ENCODE measurements at places on chromosomes 7 and 10.

DNA sequence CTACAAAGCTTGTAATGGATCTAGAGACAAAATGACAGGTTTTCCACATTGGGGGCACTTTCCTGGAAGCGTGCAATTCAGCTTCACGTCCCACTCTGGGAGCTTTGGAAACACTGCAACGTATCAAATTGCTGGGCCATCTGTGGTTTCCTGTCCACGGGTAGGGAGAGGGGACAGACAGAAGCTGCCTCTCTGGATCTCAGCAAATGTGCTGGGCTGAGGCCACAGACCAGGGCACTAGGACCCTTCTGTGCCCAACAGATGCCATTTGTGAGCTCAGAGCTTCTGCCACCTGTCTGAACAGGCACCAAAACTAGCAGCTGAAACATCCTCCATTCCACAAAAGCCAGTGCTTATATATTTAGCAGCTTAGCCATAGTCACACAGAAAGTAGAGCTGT, 40.9 kb upstream of the FRMD4A start:
- no peak for DNase-seq

GRCh38 chr7:96612034-96612433, 97.6 kb downstream of the SEM1 start:
- DNase-seq, result no peak

DNA sequence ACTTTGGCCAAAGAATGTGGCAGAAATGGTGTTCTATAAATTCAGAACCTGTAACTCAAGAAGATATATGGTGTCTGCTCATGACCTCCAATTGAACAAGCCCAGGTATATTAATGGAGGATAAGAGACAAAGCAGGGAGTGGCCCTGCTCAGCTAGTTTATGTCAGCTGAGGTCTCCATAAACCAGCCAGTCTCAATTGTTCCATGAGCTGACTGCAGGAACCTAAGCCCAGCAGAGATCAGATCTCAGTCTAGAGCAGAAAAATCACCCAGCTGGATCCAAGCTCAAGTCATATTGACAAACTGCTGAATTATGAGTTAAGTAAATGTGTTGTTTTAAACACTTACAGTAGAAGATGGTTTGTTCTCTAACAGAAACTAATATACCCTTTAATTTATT, 105.5 kb upstream of the SGCE start:
- no peak for DNase-seq

- DNase-seq, result no peak
These were observed 246.7 kb upstream of the TPK1 start for GRCh38 chr7:145082366-145083161.

DNA sequence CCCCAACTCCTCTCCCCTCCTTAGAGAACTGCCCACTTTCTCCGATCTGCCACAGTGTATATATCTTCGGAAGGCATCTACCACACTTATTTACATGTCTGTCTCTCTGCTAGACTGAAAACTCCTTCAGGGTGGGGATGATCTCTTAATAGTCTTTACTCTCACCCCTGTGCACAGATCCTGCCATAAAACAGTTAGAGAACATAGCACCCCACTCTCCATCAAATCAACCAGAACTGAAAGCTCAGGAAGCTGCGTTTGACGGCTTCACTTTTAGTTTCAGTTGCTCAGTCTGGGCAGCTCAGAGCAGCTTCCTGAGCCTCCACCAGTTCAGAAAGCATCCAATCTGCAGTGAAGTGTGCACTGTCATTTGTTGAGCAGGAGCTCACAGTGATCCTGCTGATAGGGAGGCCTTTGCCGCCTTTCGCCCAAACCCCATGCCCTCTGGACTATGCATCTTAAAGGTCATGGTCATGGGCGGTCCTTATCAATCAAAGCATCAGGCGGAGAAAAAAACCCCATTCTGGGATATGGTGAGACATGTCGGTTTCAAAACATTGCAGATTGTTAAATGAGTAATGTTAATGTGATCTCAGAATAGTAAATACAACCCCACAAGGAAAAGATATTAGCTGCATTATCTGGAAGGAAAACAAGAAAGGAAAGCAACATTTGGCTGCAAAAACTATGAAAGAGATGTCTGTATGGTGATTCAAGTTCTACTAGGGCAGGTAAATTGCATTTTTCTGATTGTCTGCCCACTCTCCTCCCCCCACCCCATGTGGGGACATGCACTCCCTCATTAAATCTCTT, 167.1 kb upstream of the ADO start:
- DNase-seq, result no peak

DNA sequence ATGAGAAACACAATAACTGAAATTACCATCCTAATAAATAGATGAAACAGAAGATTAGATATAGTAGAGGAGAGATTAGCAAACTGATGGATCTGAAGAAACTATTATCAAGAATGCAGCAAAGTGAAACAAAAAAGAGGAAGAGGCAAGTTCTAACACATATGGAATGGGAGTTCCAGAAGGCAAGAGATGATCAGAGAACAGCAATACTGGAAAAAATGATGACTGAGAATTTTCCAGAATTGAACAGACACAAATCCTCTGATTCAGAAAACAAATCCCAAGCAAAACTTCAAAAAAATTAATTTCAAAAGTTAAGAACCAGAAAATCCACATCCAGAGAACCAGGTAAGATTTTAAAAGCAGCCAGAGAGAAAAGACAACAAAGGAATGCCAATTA, 20.2 kb upstream of the CYREN start:
- DNase-seq, result no peak

- no peak for DNase-seq
These were observed 41.4 kb upstream of the SGCE start for GRCh38 chr7:94697035-94697974.

DNA sequence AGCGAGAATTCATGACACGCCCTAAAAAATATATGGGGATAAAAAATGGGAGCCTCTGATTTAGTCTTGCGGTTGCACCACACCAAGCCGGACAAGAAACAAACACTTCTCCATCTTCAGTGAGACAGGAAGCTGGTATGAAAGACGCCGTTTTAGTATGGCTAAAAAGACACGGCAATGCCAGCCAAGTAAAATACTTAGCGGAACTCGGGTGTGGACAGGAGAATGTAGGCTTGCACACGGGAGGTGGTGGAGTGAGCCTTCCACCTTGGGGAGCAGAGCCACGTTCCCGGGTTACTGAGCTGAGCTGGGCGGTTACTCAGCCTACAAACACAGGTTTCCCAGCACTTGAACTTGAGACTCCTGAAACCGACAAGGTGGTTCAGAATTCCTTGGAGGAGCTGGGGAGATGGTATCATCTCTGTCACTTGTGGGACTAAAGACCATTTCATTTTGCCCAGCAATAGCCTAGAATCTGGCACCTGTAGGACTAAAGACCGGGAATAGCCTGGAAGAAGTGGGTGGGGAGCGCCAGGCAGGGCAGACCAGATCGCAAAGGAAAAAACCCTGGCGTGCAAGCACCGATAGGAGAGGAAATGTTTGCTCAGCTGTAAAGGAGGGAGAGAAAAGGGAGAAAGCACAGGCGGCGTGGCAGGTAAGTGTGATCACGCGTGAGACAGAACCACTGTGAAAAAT, 34.8 kb upstream of the SEPHS1 start:
- DNase-seq, result no peak

DNA sequence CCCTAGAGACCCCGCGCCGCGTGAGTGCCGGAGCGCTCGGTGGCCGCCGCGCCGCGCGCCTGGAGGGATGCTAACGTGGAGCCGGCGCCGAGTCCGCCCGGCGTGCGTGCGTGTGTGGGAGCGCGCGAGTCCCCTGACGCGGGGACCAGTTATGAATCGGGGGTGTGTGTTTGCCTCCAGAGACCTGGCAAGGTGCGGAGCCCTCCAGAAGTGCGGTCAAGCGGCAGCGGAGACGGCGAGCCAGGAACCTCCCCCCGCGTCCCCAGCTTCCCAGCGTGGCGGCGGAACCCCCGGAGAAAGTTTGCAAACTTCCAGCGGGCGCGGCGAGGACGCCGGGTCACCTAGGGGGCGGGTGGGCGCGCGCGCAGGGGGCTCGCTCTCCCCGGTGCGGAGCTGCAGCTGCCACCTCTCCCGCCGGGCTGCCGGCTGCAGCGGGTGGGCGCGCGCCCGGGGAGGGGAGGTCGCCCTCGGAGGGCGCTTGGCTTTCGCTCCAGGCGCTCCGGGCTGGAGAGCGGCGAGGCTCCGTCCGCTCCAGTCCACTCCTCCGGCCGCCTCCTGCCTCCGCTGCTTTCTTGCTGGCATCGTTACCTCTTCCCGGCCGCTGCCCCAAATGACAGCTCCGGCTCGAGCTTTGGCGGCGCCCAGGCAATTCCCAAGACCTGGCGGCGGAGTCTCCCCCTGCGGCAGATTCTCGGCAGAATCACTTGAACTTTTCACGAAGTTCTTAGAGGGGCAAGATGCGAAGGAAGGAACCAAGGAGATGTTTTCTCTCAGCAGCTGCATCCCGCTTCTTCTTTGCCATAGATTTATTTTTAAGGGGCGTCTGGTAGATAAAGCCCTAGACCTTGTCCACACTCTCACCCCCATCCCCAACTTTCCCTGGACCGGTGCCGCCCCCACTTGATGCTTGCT, 2.3 kb upstream of the CREB5 start:
- DNase-seq, result no peak

GRCh38 chr10:59036311-59037017, 140.0 kb upstream of the PHYHIPL start:
- no peak for DNase-seq

DNA sequence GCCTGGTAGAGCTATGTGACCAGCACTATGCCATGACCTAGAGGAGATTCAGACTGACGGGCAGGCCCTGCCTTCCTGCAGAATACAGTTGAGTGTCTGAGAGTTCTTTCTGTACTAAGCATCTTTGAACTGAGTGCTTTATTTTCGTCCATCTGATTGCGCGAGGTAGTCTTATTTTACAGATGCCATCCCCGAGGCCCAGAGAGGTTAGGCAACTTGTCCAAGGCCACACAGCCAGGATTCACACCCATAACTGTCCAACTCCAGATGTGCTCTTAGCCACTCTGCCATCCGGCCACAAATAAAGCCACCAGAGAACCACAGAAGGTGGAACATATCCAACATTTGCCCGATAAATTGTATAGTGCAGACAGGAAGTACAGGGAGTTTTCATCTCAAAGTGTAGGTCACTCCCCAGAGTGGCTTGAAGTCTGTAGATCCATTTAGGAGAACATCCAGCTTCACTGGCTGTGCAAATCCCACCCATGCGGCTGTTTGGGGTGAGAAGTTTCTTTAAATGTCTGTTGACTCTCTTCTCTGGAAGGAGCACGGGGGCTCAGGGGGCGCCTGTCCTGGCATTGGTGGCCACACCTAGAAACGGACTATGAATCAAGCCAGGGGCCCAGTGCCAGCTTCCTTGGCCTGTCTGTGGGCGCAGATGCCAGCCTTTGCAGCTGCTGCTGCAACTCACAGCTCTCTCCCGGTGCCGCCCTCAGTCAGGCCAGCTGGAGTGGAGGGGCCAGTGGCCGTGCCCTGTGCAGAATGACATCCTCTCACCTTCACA, 11.1 kb downstream of the CHST3 start:
- DNase-seq, result no peak

DNA sequence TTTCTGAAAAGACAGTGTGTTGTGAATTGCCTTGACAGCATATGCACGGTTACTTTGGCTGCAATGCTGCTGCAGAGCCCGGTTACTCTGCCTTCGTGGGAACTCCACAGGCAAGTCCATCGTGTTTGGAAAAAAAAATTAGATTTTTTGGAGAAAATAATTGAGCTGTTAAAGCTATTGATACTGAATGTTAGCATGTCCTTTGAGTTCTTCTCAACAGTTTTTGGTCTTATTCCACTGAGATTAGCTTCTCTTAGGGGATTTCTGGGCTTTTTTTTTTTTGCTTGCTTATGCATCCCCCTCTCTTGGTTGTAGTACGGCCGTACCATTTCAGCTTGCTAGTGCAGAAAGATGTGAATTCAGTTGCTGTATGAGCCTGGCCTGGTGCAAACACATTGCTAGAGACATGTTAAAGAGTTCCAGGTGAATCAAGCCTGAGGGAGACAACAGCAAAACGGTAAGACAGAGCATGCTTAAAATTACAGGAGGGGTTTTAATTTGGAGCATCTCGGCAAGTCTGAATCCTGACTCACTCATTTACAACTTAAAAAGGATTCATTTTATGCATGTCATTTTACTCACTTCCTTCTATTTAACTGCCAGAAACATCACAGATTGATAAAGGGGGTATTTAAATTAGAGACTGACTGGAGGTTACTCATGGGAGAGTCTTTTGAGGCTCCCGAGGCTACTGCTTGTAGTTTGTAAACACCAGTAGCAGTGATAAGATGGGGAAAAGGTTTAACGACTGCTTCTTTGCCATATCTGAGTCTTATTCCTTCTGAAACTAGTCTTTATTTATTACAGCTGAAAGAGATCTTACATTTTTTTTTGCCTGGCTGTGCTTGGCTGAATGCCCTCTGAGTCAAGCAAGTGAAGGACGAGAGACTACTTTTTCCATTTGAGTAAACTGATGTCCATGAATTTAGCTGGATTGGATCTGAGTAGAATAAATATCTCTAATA, 113.7 kb downstream of the CDK14 start:
- DNase-seq, result no peak

- no peak for DNase-seq
These were observed 19.4 kb downstream of the MKLN1 start for GRCh38 chr7:131346885-131347592.

GRCh38 chr7:149310113-149310836, 48.3 kb downstream of the ZNF783 start:
- no peak for DNase-seq

GRCh38 chr10:133335246-133336117, 1.2 kb downstream of the CALY start:
- no peak for DNase-seq

DNA sequence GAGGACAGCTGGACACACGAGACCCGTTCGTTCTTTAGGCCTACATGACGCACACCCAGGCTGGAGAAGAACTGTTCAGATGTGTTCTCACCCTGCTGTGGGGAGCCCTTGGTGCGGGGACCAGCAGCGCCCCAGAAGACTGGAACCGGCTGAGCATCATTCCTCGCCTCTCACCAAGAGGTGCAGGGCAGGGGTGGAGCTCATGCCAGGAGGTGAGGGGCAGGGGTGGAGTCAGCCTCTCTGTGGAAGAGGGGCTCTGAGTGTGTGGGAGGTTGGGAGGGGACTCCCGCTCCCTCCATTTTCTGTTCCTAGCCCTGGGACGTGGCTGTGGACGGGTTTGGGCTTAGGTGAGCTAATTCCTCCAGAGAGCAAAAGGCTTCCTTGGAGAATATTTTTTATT, 66.0 kb upstream of the SHH start:
- DNase-seq, result no peak

DNA sequence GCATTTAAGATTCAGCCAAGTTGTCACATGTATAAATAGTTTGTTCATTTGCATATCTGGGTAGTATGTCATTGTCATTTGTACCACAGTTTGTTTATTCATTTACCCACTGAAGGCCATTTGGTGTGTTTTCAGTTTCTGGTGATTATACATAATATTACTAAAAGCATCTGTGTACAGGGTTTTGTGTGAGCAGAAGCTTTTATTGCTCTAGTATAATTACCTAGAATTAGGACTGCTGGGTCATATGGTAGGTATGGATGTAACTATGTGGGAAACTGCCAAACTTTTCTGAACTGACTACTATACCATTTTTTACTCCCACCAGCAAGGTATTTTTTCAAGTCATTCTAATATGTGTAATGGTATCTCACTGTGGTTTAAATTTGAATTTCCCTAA, 584.0 kb upstream of the GHITM start:
- no peak for DNase-seq
